ENCODE measurements at places on chromosomes 2 and 18.

- no peak for DNase-seq
These were observed 1148.1 kb upstream of the FANCL start for GRCh38 chr2:59389240-59389639.

GRCh38 chr2:140905083-140905781, 1225.6 kb downstream of the LRP1B start:
- DNase-seq: no peak

DNA sequence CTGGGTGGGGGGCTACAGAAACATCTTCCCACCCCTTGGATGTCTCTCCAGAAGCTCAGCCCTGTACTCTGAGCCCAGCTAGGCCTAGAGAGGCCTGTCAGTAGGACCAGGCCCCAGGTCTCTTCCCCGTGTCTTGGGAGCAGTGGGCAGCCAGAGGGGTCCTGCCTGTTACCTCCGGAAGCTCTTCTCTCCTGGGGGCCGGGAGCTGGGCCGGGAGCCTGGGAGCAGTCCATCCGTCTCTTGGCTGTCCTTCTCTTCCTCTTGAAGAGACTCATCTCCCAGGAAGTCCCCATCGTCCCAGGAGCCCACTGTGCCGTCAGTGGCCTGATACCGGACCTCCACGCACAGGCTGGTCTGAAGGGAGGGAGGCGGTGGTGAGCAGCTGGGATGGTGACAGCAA, 38.3 kb upstream of the OTOF start:
- DNase-seq: no peak

GRCh38 chr2:234676109-234676782, 179.4 kb upstream of the ARL4C start:
- no peak for DNase-seq

DNA sequence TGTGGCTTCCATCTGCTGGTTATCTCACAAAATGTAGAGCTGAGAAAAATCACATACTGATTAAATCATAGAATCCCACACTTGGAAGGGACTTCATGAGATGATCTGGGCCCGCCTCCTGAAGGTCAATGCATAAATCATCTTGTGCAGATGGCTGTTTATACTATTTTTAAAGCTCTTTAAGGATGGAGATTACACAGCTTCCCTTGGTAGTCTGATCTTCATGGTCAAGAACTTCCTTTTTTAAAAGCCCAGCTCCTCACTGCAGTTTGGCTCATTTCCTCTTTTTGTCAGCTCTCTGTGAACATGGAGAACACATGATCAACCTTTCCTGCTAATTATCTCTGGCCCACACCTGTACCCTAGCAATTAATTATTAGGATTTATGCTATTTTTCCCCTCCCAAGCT, 25.9 kb downstream of the GCG start:
- peak; percentile 74 for DNase-seq

Data from pons (tissue), 1 donor.